NCI-H748 treated with DMSO at 0.1 percent for 48 hours (cell line): ENCODE measurements at places on chromosomes 5 and 9.

GRCh38 chr9:105053209-105053652 lies 125.3 kb upstream of the ABCA1 start:
- DNase-seq = no peak

DNA sequence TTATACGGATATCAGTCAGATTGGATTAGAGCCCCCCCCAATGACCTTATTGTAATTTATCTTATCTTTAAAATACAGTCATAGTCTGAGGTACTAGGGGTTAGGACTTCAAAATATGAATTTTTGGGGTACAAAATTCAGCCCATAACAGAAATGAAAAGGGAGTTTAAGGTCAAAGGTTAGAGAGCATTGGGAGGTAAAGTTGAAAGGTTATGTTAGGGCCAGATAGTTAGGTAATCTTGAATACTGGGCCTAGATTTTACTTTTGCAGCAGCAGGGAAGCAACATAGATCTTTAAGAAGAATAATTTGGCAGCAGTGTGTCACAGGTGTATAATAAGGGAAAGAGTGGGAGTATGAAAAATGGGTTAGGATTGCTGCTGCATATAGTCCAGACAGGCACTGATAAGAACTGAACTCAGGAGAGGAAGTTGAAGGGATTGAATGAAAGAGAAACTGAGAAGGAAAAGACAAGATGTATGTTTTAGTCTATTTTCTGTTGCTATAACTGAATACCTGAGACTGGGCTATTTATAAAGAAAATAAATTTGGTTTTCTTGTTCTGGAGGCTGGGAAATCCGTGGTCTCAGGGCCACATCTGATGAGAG lies 10.7 kb upstream of the GCNT4 start:
- DNase-seq = no peak

- peak; percentile 72 for DNase-seq
Measured at GRCh38 chr5:4868140-4868735, 271.9 kb upstream of the ADAMTS16 start.

DNA sequence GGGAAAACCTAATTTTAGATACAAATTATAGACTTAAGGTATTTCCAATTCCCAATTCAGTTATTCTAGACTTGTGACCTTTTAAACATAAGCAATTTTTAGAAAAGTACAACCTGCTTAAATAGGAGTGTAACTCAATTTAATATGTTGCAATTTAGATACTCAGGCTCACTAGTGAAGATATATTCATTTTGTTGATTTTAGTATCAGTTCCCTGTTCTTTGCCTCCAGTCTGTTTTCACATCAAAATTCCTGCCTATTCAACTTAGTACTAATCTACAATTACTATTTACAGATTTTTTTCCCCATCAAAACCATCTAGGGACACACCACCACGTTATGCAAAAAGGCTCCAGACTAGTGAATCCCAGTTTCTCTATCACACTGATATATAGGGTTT lies 30.4 kb downstream of the PWWP2A start:
- no peak for DNase-seq

DNA sequence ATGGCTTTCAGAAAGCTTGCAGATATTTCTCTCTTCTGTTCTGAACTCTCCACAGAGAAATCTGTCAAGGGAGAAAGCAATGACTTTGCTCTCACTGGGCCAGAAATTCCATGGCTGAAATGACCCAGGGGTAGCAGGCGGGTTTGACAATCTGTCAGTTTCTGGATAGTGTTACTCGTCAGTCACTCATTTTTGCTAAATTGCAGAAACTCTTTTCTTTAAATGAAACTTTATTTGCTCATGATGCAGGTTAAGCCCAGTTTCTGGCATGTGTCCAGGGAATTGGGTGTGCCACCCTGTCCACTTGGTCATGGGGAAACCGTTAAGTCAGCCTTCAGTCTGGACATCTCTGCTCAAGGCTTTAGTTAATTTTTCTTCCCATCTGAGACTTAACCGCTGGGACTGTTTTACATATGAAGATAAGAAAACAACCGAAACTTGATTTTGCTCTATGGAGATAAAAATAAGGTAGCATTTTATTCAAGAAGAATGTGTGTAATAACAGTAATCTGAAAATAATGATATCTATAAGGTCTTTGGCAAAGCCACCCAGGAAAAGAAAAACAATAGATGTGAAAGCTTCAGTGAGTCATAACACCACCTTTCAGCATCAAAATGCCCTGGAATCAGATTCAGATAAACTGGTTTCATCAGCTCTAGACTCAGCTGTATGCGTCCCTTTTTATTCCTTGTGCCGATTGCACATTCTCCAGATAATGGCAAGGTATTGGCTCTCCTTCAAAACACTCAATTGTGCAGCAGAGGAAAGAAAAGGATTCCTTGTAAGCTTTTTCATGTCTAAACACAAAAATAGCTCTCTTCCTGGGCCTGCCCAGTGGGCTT lies 308.3 kb downstream of the ZSWIM6 start:
- no peak for DNase-seq

GRCh38 chr5:82820188-82820587 lies 257.0 kb downstream of the TMEM167A start:
- DNase-seq = no peak
